ENCODE measurements at places on chromosomes 3 and 15.

DNA sequence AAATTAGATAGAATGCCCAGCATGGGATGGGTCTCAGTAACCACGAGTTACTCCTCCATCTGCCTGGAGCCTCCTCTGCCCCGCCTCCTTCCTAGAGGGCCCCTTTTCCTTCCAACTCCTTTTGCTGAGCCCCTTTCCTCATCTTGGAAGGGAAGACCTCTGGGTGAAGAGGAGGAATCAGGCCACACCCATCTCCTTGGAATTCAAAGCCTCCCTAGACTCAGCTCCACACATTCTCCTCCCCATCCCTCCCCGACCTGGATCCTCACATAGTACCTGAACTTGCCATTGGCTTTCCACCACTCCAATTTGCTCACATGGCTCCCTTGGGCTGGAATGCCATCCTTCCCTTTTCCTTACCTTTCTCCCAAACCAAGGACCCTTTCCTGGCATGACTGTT is 128.8 kb downstream of the SMAD6 start:
- DNase-seq = no peak

GRCh38 chr3:67077656-67078055 is 79.5 kb downstream of the KBTBD8 start:
- no peak for DNase-seq

DNA sequence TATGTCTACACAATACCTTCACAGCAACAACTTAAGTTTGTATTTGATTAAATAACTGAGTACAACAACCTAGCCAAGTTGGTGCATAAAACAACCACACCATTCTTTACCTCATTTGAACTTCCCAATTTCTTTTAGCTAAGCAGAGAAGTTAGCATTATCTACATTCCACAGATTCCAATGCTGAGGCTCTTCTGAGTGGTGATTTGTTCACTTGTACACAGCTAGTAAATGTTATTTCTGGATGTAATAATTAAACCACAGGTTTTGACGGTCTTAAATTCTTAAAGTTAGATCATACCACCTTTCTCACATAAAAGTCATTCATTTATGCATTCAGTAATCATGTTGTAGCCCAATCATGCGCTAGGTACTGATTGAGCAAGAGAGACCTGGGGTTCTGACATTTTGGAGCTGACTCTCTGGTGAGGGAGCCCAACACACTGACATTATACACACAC is 102.5 kb downstream of the SST start:
- no peak for DNase-seq

DNA sequence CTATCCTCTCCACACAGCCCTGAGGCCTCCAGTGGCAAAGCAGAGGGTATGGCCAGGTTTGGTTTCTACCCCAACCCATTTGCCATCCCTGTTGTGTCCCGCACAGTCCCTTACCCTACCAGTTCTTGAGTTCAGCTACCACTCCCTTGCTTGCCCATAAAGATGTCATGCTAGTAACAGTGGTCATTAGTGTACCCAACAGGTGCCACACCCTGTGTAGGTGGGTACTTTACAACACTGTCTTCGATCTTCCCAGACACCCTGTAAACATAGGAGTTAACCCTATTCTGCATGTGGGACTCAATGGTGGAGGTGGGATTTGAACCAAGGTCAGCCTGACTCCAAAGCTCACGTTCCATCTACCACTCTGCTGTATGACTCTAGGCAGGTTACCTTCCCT is 23.2 kb downstream of the LINGO1 start:
- no peak for DNase-seq

GRCh38 chr3:29281094-29281343 is 148 bp downstream of the RBMS3 start:
- DNase-seq = no peak

DNA sequence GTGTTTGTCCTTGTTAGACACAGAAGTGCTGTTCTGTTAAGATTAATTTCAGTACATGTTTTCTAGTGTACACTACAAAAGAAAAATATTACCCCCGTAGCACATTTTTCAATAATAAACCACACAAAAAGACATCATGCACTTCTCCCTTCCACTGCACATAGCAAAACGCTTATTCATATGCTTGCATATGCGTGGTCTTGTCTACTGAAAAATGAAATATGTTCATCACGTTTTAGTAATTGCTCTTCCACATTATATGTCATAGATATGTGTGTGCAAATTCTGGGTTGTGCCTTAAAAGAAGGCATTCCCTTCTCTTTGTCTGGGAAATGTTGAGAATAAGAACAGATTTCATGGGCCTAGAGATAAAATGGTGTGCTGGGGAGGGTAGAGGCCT is 353.9 kb downstream of the NSUN3 start:
- no peak for DNase-seq

DNA sequence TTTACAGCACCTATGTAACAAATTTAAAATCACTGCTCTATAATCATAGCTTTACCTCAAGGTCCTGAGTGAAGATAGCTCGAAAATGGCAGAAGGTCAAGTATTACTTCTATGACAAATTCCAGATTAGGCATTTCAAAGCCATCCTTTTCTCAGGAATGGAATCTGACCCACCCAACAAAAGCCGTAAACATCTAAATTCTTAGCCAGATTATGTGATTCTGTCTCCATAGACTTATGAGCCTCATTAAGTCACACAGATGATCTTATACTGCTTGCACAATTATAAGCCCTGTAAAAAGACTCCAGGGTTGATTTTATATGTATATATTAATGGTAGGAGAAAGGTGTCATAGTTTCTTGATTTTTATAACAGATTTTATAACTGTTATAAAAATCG is 56.9 kb downstream of the CEP152 start:
- DNase-seq = no peak

GRCh38 chr15:29141308-29142128 is 128.1 kb downstream of the NSMCE3 start:
- no peak for DNase-seq

DNA sequence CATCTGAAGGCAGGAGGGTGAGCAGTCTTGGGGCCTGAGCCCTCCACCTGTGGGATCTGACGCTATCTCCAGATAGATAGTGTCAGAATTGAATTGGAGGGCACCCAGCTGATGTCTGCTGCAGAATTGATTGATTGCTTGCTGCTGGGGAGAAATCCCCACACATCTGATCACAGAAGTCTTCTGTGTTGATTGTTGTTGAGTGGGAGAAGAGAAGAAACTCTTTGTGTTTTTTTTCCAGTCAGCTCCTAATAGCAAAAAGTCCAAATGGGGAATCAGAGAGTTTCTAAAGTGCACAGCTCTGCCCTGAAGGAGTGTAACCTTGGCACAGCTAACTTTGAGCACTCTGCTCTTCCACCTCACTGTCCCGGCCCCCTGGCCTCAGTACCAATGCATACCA is 66.1 kb downstream of the RAB11A start:
- no peak for DNase-seq

DNA sequence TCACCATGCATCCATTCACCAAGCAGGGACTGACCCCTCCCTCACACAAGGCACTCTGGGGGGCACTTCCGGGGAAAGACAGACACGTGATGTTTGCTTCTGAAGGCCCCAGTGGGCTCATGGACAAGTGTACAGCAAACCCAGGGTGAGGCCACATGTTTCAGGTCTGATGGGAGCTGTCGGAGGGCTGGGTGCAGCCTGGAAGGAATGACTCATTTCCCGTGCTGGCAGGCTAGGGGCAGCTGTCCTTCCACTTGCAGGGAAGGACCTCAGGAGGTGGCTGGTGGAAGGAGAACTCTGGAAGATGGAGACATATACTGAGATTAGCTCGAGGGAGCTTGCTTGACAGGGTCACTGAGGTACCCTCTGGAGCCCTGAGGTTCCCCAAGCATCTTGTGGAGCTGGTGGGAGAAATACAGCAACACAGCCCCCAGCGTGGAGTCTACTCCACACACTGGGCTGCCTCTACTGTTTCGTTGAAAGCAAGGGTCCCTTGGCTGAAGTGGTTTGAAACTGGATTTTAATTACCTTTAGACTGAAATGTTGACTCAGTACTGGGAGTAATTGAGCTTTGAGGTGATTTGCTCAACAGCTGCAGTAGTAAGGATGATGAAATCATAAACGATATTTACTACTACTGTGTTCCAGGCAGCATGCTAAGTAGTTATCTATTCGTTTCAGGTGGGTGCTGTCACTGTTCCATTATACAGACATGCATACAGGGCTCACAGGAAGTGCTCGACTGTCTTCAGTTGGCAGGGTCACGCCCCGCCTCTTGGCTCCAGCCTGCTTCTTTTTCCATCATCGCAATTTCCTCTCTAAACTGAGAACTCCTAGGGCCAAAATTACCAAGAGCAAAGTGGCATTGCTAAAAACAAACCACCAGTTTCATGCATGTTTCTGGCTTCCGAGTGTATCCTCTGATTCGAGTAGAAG is 230.4 kb downstream of the ADAMTS17 start:
- DNase-seq = peak; percentile 9

DNA sequence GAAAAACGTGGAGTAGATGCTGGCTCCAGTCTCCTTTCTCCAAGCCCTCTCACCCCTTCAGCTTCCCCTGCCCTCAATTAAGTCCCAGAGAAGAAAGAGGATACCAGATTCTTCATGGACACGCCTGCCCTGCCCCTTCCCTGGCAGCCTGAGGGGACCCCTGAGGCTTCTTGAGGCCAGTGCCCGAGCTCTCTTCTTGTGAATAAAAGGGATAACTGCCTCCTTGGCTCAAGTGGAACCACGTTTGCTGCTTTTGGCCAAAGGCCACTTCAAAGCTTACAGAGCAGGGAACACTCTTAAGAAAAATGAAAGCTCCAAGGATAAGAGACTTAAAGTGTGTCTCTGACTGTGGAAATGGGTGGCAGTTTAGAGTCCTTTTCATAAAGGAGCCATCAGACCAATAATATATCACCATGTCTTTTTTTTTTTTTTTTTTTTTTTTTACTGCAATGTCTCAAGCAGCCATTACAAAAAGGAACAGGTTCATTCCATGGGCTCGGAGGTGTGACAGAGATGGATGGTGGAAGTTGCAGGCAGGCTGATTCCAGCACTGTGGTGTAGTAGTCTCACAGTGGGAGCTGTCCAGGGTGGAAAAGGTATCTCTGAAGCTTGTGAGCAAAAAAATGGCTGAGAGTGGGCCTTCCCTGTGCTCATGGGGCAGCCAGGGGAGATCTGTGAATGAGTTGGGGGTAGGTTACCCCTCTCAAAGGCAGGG is 108.8 kb downstream of the SEMA5B start:
- no peak for DNase-seq

DNA sequence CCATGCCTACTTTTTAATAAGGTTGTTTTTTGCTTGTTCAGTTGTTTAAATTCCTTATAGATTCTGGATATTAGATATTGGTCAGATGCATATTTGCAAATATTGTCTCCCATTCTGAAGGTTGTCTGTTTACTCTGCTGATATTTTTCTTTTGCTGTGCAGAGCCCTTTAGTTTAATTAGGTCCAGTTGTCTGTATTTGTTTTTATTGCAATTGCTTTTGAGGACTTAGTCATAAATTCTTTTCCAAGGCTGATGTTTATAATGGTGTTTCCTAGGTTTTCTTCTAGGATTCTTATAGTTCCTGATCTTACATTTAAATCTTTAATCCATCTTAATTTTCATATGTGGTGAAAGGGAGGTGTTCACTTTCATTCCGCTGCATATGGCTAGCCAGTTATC is 77.4 kb downstream of the PTPRG start:
- DNase-seq = no peak

DNA sequence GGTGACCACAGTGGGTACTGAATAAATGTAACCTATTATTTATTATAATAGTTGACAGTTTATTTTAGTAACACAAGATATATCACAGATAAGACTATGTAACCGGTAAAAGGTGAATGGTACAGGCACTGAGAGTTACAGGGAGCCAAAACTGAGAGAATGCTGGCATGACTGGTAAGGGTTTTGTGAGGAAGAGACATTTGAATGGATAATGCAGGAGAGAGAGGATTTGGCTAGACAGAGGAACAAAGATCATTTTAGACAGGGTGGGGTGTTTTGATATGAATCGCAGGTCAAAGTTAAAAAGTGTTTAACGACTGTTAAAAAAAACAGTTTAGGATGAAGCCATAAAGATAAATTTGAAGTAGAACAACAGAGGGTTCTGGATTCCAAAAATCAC is 421.1 kb downstream of the ZBTB20 start:
- DNase-seq = no peak

DNA sequence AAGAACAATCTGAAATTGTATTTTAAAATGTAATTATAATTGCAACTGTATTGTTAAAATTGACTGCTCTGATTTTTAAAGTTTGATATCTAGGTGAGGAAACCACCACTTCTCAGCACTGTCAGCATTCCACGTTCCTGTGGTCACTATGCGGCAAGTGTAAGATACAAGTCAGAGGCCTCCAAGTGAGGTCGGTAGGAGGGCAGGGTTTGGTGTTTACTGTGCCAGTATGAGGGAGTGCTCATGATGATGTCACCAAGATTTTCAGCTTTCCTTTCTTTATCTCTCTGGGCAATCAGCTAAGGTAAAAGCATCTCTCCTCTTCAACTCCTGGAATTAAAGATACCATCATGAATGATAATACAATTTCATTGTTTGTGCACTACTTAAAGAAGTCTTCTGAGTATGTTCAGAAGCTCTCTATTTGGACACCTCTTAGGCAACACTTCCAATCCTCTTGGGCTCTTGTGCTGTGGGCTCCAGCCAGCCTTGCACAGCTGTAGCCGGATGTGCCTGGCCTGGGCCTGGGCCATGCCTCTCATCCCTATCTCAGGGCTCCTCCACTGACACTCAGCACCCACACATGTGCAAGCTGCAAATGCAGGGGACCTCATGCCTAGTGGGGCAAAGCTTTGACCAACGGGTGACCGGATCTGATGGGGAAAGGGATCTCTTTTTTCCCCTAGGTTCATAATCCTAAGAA is 42.9 kb downstream of the CCR3 start:
- DNase-seq = no peak

GRCh38 chr3:43273416-43273815 is 12.9 kb upstream of the SNRK start:
- no peak for DNase-seq

DNA sequence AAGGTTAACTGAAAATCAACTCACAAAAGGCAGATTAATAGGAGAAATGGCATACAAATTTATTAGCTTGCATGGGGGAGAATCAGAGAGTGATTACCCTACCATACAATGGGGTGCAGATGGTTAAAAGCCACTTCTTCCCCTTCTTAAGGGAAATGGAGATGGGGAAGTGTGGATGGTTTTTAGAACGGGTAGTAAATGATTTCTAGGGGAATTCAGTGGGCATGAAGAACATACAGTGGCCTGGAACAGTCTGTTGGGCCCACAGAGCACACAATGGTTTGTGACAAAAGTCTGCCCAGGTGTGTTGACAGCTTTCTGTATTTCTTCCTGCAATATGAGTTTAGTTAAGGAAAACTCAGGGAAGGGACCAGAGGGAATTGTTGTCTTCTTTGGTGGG is 61.0 kb downstream of the C3orf80 start:
- no peak for DNase-seq

Measured in stimulated activated naive CD4-positive, alpha-beta T cell (primary cell).